ENCODE measurements at places on chromosomes 6 and 20.

DNA sequence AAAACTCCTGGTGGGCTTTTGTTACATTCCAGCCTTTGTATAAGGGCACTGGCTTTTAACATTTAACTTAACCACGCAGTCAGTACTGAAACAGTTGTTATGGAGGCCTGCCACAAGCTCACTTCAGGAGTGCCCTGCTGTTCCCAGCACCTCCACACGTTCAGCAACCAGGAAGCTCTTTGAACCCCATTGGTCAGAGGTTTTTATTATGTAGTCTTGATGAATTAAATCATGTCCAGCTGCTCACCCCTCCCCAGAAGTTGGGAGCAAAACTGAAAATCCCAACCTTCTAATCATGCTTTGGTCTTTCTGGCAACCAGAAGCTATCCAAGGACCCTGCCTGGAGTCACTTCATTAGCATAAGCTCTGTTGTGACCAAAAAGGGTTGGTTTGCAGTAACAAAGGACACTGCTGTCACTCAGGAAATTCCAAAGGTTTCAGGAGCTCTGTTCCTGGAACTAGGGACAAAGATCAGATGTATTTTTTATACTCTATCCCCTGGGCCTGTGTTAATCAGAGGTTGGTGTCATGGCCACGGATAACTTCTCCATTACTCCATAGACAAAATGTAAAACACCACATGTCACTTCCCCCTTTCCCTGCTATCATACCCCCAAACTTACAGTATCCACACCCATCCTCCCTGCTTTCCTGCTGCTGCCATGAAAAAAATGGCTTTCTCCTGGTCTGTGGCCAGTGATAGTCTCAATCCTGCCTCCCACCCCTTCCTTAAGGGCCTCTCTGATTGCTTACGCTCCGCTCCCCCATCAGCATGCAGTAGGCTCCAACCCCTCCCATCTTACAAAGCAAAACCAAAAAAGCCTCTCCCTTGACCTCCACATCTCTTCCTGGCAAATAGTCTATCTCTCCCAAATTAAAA, 3.1 kb downstream of the ARMC12 start:
- DNase-seq, result no peak

DNA sequence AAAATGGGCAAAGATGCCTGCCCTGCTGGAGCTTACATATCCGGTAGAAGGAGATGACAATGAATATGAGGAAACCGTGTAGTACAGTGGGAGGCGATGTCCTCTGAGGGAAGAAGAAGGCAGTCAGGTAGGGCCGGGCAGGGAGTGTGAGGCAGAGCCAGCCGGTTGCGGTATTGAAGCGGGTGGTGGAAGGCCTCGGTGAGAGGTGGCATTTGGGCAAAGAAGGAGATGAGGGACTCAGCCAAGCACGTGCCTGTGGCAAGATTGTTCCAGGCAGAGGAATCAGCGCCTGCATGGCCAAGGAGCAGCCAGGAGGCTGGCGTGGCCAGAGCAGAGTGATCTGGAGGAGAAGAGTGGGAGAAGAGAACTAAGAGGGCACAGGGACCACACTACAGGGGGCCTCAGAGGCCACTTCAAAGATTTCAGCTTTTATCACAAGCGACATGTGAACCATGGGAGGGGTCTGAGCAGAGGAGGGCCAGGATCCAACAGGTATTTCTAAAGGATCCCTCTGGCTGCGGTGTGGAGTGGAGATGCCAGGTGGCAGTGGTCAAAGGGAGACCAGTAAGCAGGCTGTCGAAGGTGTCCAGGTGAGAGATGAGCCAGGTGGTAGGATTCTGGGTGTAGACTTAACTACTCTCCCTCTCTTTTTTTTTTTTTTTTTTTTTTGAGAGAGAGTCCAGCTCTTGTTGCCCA, 13.8 kb downstream of the MDFI start:
- DNase-seq, result no peak

- DNase-seq, result peak; percentile 16
Observed at GRCh38 chr6:152356662-152357061, 280.5 kb downstream of the SYNE1 start.

DNA sequence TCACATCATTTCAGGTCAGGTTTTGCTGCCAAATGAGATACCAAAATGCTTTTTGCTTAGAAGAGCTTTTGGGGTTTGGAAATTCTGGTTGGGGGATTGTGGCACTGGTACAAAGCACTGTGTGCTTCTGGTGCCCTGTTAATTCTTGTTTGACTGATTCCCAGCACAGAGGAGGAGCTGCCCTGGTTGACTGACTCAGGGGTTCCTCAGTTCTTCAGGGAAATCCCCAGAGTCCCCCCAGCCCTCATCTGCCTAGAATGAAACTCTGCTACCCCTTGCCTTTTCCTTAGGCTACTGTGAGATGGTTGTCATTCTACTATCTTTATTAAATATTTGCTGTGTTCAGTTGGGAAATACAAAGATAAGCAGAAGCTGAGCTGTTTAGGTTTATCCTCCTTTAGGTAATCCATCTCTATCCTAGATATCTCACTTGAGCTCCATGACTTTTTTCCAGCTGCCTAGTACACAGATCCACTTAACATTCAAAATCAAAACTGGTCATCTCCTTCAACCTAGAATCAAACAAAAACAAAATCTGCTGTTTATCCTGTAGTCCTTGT, 24.9 kb upstream of the TSPYL1 start:
- no peak for DNase-seq

DNA sequence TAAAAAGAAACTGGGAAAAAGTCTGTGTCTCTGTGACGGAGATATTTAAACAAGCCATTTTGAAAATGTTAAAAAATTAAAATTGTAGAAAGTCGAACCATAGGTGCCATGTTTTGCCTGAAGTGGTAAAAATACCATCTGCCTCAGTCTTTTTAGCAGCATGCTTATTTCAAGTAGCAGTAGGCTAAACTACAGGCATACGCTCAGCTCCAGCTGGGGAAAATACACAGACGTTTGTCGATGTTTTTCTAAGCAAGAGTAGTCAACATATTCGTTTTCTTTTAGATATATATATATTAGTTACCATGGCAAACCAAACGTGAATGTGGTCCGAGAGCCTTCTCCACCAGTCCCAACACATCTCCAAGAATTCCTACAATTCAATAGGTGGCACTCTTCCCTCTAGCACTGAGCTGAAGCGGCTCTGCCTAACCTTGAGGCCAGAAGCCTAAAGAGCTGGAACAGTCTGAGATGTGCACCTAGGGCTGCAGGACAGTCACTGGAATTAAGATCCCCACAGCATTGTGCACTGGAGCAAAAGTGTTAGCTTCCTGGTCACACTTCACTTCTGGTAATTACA, 70.2 kb upstream of the BEND3 start:
- DNase-seq, result no peak

DNA sequence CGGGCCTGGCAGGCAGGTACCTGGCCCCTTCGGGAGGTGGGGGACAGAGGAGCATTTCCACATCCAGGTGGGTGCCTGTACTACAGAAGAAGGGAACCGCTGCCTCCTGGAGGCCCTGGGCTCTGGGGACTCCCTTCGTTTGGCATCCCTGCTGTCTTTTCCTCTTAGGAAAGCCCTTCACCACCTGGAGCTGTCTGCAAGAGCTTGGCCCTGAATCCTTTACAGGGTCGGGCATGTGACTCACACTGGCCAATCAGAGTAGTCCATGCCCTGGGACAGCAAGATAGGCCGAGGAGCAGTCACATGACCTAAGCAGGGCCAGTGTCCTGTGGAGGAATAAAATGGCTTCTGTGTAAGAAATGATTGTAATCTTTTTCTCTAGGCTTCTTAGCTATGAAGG, 224.9 kb downstream of the ANKRD60 start:
- DNase-seq, result no peak

DNA sequence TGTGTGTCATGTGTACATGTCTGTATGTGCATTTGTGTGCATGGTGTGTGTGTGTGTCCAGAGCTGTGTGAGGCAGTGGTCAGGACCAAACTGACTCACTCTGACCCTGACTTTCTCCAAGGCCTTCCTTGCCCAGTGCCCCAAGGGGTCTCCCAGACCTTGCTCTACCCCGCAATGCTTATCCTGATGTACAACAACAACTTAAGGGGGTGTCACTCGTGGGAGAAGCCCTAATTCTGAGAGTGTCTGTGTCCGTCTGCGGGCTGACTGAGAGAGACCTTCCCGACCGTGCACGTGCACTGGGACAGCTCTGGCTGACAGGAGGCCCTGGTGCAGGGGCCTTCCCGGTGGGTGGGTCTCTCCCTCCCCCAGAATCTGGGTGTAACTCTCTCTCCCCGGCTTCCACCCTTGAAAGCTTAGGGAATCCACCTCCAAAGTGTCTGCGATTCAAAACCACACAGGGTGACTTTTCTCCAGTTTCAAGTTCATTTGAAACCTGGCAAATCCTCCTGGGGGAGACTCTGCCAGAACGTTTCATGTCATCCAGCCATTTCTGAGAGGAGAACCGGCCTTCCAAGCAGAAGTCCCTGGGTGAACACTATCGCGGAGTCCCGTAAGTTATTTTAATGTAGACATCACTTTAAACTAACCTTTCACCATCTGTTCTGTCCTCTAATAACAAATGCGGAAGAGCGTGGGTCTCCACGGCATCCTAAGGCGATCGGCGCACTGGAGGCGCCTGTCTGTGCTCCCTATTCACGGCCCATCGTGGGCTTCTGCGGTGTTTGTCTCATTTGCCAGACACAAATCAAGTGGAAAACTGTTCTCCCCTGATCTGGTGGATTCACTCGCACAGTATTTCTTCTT, 225.5 kb downstream of the TAF4 start:
- no peak for DNase-seq

- DNase-seq, result no peak
Observed at GRCh38 chr6:124967444-124967843, 5.2 kb downstream of the RNF217 start.

GRCh38 chr6:37479266-37479854, 20.3 kb downstream of the CCDC167 start:
- DNase-seq, result no peak

- no peak for DNase-seq
Observed at GRCh38 chr6:56222499-56222898, 24.9 kb downstream of the COL21A1 start.

- no peak for DNase-seq
Observed at GRCh38 chr6:40474937-40475336, 112.2 kb downstream of the LRFN2 start.

DNA sequence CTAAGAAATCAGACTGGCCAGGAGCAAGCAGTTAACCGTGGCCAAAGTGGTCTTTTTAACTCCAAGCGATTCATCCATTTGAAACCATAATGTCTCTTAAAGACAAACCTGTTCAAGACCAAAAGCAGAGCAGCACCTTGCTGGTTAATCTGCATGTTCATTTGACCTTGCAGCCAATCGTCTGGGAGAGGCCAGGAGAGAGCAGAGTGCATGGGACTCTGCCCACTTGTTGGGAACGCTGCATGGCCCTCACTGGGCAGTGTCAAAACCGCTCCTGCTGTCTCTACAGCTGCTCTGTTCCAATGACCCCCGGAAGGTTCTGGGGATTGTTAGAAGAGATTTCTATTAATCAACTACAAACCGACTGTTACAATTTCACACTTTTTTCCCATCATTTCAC, 79.6 kb downstream of the OLIG3 start:
- DNase-seq, result no peak

- DNase-seq, result no peak
Observed at GRCh38 chr6:47447722-47448121, 29.9 kb upstream of the CD2AP start.

DNA sequence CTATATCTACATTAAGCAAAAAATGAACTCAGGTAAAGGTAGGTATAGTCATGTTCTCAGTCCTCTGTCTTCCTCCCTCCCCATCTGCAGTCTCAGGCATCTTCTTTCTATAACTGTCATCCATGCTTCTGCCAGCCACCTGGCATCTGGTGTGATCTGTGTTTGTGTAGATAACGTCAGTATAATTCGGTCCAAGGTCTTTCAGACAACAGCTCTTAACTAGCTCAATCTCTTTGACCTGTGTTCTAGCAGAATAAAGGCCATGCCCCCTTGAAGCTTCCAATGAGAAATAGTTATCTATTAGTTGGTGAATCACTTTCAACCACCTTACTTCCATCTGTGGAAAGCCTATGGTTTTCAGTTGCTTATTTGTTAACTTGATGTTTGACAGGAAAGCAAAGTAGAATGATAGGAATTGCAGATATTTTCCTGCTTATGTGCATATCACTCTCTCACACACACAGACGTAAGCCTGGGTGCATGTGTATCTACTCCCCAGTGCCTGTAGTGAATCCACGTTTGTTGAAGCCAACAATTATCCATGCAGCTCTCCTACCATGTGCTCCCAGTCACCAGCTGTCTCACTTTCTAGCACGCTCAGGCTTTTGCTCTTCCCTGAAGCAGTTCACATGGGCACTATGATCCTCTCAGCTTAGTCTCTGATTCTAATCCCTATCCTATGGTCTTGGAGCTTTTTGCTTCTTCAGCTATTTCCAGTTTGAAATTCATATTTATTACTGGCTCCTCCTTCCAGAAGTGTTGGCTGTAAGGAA, 433.7 kb upstream of the MANEA start:
- DNase-seq, result no peak

- DNase-seq, result no peak
Observed at GRCh38 chr20:47974234-47974878, 189.1 kb upstream of the SULF2 start.

GRCh38 chr20:24523661-24524060, 54.2 kb downstream of the SYNDIG1 start:
- no peak for DNase-seq

Data from activated naive CD4-positive, alpha-beta T cell treated with anti-CD3 and anti-CD28 coated beads for 36 hours (primary cell).